Chondrocyte (in vitro differentiated cells): ENCODE measurements at places on chromosomes 3 and 15.

GRCh38 chr3:1197051-1197450, 104.2 kb downstream of the CNTN6 start:
- no peak for DNase-seq

- DNase-seq: no peak
Observed at GRCh38 chr15:87981969-87982368, 274.6 kb downstream of the NTRK3 start.

GRCh38 chr3:151395806-151396205, 11.3 kb upstream of the P2RY12 start:
- no peak for DNase-seq

DNA sequence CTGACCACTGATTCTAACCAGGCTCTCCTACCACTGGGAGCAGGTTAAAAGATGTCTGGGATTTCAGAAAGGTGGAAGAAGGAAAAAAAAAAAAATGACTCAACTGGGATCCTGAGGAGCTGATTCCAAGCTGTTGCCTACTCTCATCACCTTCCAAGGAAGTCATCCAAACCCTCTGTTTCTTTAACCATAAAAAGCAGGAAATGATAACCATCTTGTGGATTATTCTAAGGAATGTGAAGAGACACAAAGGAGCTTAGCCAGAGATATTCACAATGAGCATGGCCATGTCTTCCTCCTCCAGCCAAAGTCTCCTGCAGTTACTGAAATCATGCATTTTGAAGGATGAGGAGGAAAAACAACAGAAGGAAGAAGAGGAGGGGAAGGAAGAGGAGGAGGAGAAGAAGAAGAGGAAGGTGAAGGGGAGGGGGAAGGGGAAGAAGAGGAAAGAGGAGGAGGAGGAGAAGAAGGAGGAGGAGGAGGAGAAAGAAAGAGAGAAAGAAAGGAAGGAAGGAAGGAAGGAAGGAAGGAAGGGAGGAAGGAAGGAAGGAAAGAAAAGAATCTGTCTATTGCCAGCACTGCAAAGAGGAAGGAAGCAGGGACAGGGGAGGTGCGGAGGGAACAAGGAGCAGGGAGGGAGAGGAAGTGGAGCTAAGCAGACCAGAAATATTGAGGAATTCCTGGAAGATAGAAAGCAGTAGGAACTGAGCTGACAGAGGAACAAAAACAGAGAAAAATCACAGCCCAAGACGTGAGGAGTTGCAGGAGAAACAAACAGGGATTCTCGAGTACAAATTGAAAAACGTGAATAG, 229.2 kb downstream of the UACA start:
- DNase-seq: no peak

- no peak for DNase-seq
Observed at GRCh38 chr3:60752809-60753208, 498.4 kb downstream of the FHIT start.

- DNase-seq: no peak
Observed at GRCh38 chr3:186614597-186615483, 2.0 kb downstream of the AHSG start.

- no peak for DNase-seq
Observed at GRCh38 chr15:66921319-66921915, 144.0 kb upstream of the SMAD3 start.

DNA sequence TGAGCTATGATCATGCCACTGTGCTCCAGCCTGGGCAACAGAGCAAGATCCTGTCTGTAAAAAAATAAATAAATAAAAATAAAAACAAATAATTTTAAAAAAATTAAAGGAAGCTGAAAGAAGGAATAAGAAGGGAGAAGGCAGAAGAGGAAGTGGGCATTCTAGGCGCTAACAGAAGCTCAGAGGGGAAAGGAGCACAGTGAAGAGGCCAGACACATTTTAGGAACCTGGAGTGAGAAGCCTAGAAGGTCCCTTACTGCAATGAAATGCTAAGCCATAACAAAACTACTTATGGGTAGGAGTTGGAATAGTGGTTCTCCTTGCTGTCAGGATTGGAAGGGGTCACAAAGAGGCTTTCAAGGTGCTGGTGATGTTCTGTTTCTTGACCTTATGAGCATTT, 64.0 kb downstream of the ITGB5 start:
- no peak for DNase-seq

DNA sequence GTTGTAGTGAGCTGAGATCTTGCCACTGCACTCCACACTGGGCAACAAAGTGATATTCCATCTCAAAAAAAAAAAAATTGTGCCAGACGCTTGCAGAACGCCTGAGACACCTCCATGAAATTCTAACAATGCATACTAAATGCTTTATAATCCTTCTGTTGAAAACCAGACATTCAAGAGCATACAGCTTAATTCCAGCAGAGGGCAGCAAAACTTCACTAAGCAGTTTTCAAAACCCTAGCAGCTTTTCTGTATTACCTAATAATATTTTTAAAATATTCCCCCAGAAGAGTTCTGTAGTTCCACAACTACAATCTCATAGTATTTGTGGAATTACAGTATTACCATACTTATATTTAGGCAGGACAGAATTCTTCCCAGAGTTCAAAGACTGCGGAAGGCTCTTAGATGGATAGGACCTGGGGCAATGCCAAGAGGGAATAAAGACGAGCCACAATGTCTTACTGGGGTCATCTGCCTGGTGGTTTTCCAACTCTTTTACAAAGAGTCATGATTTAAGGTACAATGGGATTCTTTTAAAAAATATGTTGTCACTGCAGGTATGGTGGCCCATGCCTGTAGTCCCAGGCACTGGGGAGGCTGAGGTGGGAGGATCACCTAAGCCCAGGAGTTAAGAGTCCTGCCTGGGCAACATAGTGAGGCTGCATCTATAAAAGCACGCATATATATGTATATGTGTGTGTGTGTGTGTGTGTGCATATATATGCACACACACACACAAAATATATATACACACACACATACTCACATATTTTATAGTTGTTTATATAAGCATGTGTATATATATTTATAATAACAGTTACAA, 19.6 kb upstream of the TASOR start:
- DNase-seq: no peak

DNA sequence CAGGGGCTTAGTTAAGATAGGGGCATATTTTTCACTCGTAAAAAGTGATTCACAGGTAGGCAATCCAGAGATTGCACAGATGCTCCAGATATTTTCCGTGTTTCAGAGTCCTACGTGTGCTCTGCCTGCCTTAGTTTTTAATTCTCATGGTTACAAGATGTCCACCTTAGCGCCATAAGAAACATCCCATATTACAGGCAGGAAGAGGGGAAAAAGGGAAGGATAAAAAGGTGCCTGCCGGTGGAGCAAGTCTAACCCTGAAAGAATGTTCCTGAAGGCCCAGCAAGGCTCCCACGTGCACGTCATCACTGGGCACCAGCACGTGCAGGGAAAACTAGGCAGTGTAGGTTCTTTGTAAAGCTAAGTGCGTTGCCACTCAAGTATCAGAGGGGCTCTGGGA, 10.1 kb upstream of the MOBP start:
- no peak for DNase-seq

GRCh38 chr3:178618896-178619295, 82.7 kb downstream of the KCNMB2 start:
- no peak for DNase-seq

DNA sequence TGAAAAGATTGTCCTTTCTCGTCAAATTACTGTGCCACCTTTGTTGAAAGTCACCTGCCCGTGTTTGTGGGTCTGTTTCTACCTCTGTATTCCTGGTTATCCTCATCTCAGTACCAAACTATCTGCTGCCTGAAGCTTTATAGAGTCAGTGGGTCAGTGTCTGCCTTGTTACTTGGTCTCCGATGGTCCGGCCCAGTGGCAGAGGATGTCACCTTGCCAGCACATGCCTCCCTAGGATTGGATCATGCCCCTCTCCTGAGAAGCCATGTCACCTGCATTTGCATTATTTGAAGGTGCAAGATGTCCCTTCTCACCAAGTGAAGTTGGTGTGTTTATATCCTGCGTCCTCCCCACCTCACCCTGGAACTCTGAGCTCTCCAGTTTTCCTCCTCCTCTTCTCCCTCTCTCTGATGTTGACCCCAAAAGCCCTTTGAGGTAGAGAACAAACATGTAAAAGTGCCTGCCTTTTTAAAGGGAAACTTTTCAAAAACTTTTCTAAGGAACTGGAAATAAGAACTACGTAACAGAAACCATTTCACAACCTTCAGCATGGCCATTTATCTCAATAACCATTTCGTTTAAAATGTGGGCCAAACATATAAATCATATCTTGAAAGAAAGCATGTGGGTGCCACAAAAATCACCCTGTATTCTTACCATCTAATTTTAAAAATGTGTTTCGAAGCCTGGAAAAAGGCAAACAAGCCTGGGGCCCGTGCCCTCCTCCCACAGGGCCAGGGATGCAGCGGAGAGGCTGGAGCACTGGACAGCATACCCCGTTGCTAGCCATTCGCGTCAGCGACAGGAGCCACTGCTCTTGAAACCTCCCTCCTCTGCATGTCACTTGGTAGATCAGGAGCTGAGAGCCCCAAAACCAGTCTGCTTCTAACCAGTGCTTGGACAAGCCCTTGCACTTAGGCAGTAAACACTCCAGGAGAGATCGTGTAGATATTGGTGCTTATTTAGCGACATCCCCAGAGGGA, 102.1 kb downstream of the VGLL4 start:
- DNase-seq: no peak

DNA sequence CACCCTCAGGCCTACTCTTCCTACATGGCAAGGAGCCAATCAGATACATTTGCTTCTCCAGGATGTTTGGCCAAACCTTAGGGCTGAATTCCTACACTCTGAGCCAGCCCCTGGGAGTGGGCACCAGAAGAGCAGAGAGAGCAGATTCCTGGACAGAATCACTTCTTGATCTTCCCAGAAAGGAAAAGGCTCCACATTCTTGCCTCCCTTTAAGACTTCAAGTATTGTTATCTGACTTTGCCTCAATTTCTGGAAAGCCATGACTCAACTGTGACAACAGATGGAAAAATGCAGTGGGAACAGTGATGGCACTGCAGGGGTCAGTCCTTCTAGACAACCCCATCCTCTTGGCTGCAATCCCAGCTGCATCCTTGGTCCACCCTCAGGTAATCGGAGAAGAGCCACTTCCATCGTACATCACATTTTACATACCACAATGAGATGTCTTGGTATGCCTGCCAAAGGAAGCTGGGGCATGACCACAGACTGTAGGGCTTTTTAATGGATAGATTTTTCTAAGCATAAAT, 21.0 kb downstream of the SLCO2A1 start:
- DNase-seq: no peak

DNA sequence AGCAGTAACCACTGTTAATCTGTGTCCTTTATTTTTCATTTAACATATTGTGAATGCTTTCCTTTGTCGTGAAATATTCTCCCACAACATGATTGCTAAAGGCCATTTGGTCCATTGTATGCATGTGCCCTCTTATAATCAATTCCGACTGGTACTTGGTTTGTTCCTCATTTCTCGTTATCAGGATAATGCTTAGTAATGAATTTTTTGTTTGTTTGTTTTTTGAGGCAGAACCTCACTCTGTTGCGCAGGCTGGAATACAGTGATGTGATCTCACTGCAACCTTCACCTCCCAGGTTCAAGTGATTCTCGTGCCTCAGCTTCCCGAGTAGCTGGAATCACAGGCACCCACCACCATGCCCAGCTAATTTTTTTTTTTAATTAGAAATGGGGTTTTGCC, 22.0 kb downstream of the SPATA12 start:
- no peak for DNase-seq

DNA sequence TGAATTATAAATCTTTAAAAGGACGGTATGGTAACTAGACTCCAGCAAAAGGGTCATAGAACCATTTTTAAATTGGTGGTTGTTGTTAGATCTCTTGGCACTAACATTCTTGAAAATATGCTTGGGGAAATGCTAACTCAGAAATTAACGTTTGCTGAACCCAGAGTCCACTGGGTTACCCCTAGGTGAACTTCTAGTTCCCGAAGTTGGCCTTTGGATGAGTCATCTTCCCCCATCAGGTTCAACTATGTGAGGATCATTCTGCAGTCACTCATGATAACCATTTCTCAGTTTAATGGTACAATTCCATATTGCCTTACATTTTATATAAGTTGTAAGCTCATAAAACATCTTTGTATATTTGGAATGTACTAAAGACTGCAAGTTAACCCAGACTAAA, 204.7 kb downstream of the THSD4 start:
- DNase-seq: no peak

DNA sequence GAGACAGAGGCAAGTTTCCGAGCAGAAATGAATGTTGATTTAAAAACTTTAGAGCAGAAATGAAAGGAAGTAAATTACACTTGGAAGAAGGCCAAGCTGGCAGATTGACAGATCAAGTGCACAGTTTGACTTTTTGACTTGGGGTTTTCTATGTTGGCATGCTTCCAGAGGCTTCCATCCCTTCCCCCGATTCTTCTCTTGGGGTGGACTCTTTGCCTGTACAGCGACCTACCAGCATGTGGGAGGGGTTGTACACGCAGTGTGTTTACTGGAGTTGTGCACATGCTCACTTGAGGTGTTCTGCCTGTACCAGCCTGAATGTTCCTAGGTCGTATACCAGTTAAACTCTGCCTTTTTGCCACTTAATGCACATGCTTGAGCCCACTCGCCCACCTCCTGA, 701.5 kb upstream of the GBE1 start:
- no peak for DNase-seq

- no peak for DNase-seq
Observed at GRCh38 chr3:102006812-102007485, 157.6 kb downstream of the NFKBIZ start.

- DNase-seq: no peak
Observed at GRCh38 chr3:188584958-188585689, 431.2 kb downstream of the LPP start.

GRCh38 chr3:34207806-34208205, 409.4 kb downstream of the PDCD6IP start:
- DNase-seq: no peak

DNA sequence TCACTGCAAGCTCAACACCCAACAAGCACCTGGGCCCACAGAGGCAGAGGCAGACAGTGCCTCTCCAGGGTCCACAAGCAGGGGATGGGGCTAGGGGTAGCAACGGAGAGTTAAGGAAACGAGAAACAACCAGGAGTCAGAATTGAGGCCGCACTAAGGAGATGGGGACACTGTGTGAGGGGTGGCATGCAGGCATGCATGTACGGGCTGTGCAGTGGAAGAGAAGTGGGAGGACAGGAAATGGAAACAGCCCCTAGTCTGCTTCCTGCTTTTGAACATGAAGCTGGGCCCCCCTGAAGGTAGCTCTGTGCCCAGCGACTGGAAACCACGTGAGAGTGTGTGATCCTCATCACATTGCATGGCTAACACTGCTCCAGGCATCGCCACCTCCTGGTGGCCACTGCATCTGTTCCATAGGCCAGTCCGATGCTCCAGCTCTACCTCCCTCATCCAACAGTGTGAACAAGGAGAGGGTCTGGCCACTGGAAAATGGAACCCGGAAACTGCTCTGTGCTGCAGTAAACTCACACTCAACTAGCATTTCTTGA, 44.0 kb downstream of the XXYLT1 start:
- DNase-seq: no peak

- no peak for DNase-seq
Observed at GRCh38 chr15:39321977-39322376, 258.9 kb upstream of the THBS1 start.

- DNase-seq: no peak
Observed at GRCh38 chr3:4107430-4107829, 195.7 kb upstream of the SETMAR start.

- no peak for DNase-seq
Observed at GRCh38 chr15:62051166-62051565, 9.1 kb downstream of the VPS13C start.
